ENCODE measurements at places on chromosomes 6 and 20.

GRCh38 chr20:32518593-32519380 is 66.3 kb downstream of the NOL4L start:
- 0 out of 2 replicates have a peak, but pooled peaks cover 2% of the 10 kb centered on the region for H3K27me3 ChIP-seq
- no peak overlapping the region for H3K4me3 ChIP-seq
- no peaks in the 10 kb centered on the region for H3K36me3 ChIP-seq
- DNase-seq: no peak

DNA sequence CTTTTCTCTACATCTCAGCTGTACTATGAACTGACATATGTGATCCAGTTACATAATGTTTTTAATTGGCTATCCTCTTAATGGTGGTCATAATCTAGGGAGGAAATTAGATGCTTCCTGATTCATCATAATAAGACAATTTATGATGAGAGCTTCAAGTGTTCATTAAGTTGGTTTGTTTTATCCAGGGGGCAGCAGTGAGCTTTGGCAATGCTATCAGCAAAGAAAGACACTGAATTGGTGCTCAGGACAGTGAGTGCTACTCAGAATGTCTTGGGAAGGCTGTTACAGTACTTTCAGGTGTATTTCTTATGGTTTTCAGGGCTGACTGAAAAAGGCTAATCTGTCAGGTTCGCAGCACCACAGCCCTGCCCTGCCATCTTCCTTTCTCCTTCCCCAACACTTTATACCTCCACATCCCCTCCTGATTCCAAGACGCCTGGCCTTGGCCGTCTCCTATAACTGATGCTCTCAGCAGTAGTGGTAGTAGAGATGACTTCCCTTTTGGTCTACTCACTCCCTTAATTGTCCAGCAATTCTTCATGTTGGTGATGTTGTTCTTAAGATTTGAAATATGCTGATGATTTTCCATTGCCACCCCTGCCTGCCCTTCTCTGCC is 67.0 kb upstream of the TNFAIP3 start:
- H3K27ac ChIP-seq: no peak overlapping the region
- H3K27me3 ChIP-seq: no peaks in the 10 kb centered on the region
- no peak overlapping the region for H3K4me3 ChIP-seq
- H3K36me3 ChIP-seq: no peaks in the 10 kb centered on the region
- DNase-seq: no peak

DNA sequence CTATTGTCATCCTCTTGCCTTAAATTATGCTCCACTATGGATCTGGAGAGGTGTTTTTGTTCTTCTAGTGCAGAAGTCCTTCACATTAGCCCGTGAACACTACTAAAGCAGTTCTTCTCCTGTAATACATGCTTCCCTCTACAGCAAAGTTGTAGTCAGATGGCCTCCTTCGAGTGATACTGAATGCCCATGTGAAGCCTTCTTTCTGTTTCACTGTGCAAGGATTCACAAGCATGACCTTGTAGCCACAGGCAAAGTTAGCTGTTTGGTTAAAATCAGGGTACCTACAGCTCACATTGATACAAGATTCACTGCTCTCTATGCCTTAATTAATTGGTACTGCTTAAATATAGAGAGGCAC is 47.6 kb downstream of the ARHGAP18 start:
- H3K4me1 ChIP-seq: no peaks in the 10 kb centered on the region
- H3K4me3 ChIP-seq: no peak overlapping the region
- DNase-seq: no peak
- no peaks in the 10 kb centered on the region for H3K36me3 ChIP-seq
- no peaks in the 10 kb centered on the region for H3K27me3 ChIP-seq
- H3K27ac ChIP-seq: no peak overlapping the region

GRCh38 chr6:66103954-66104353 is 396.9 kb upstream of the EYS start:
- H3K27ac ChIP-seq: no peak overlapping the region
- H3K36me3 ChIP-seq: no peaks in the 10 kb centered on the region
- H3K4me1 ChIP-seq: no peaks in the 10 kb centered on the region
- DNase-seq: no peak

- H3K4me3 ChIP-seq: peak overlapping the region; percentile 84
- no peaks in the 10 kb centered on the region for H3K36me3 ChIP-seq
Measured at GRCh38 chr20:18287546-18287914, 797 bp upstream of the ZNF133 start.

DNA sequence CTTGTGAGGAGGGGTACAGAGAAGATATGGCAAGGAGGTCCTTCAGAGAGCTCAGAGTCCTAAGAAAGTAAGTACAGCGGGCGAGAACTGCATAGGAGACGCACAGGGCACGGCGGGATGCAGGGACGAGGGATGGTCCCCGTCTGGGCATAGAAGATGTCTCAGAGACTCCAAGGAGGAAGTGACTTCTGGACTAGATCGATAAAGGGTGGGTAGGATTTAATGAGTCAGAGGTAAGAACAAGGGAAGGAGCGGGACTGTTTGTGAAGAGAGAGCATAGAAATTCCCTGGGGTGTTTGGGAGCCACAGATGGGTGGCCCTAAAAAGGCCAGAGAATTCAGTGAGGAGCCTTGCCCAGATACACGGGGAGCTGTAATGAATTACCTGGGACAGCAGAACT is 69.1 kb downstream of the FAM120B start:
- no peak overlapping the region for H3K4me3 ChIP-seq
- no peaks in the 10 kb centered on the region for H3K36me3 ChIP-seq
- no peak overlapping the region for H3K27ac ChIP-seq

- H3K27me3 ChIP-seq: no peaks in the 10 kb centered on the region
- DNase-seq: no peak
- H3K27ac ChIP-seq: no peak overlapping the region
Measured at GRCh38 chr6:54315656-54316055, 7.4 kb downstream of the TINAG start.

DNA sequence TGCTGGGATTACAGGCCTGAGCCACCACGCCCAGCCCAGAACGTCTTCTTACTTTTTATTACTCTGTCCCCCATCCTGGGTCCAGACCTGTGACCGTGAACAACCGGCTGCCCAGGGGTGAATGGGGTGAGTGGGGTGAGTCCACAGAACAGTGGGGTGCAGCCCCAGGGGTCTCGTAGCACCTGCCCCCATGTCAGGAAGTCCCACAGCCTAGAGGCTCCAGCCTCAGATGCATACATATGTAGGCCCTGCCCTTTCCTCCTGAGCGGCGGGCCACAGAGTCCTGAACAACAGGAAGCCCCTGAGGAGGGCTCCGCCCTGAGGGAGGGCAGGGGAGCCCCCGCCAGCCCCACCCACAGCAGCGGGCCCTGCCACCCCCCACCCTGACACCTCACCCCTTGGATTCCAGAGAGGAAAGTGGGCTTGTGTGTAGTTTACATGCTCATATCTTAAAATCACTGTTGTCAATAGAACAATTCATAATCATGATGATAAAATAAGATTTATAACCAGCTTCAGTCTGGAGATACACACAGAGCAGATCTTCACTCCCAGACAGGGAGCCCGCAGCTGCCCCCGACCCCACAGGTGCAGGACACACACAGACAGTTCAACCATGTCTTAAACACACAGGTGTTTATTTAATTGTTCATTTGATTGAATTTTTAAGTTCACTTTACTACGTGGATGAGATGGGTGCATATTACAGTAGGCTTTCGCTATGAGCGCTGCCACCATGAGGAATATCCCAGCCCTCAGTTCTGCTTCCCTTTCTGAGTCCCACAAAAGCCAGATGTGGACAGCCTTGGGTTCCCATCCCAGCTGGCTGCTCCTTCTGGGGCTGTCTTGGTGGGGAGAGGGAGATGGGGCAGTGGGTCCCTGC is 12.4 kb upstream of the GMEB2 start:
- peaks cover 16% of the 10 kb centered on the region for H3K4me1 ChIP-seq
- DNase-seq: no peak
- H3K27ac ChIP-seq: no peak overlapping the region
- H3K4me3 ChIP-seq: no peak overlapping the region
- H3K27me3 ChIP-seq: no peaks in the 10 kb centered on the region

GRCh38 chr6:105370351-105370750 is 32.5 kb downstream of the PREP start:
- peaks cover 21% of the 10 kb centered on the region for H3K36me3 ChIP-seq
- DNase-seq: no peak
- H3K27ac ChIP-seq: no peak overlapping the region
- H3K4me1 ChIP-seq: no peaks in the 10 kb centered on the region
- no peak overlapping the region for H3K4me3 ChIP-seq

DNA sequence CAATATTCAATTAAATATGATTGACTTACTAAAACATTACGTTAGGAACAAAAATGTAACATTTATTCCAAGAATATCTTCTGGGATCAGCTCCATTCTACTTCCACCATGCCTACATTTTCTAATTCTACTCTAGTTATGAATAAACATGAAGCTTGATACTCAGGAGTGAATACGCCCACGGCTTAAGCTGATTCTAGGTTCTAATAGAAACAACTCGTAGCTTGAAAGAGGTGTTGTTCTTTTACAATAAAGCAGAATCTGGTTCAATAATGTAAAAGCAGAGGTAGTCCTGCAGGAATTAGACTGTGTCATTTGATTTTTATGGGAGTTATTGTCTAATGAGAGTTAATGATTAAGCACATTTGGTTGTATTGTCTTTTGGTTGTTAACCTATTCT is 107.3 kb upstream of the OLIG3 start:
- no peak for DNase-seq
- no peak overlapping the region for H3K27ac ChIP-seq
- no peaks in the 10 kb centered on the region for H3K36me3 ChIP-seq
- H3K4me1 ChIP-seq: no peaks in the 10 kb centered on the region
- no peaks in the 10 kb centered on the region for H3K27me3 ChIP-seq

- H3K27me3 ChIP-seq: no peaks in the 10 kb centered on the region
- DNase-seq: no peak
- H3K4me1 ChIP-seq: no peaks in the 10 kb centered on the region
- no peaks in the 10 kb centered on the region for H3K36me3 ChIP-seq
- H3K27ac ChIP-seq: no peak overlapping the region
Measured at GRCh38 chr6:111406200-111406721, 76.8 kb downstream of the REV3L start.

DNA sequence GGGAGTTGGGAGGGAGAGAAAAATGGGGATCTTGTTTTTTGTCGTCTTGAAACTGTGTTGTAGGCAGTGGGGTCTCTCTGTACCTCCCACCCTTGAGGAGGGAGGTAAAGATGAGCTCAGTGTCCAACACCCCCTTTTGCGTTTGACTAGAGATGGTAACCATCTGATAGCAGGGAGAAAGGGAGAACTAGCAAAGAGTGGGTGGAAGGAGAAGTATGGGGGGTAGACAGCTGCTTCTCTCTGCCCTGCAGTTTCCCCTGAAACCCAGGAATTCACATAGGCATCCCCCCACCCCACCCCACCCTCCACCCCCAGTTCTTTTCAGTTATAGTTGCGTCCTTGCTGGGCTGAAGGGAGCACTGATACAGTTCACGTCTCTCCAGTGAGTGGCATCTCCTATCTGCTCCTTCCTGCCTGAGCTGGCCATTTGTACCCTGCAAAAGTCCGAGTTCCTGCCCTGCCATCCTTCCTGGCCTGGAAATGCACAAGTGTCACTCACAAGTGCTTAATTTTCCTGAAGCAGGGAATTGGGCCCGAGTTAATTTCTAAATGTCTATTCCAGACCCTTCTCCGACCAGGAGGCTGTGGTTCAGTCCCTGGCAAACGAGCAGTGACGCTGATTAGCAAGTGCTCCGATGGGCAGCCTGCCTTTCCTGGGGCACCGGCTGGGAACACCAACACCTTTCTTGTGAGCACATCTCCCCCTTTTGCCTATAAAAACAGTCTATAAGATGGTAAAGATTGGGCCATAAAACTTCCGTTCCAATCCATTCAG is 1.5 kb downstream of the SIRPA start:
- H3K36me3 ChIP-seq: no peaks in the 10 kb centered on the region
- H3K4me1 ChIP-seq: peaks cover 9% of the 10 kb centered on the region
- H3K27me3 ChIP-seq: peaks cover 28% of the 10 kb centered on the region
- no peak for DNase-seq
- H3K27ac ChIP-seq: no peak overlapping the region

DNA sequence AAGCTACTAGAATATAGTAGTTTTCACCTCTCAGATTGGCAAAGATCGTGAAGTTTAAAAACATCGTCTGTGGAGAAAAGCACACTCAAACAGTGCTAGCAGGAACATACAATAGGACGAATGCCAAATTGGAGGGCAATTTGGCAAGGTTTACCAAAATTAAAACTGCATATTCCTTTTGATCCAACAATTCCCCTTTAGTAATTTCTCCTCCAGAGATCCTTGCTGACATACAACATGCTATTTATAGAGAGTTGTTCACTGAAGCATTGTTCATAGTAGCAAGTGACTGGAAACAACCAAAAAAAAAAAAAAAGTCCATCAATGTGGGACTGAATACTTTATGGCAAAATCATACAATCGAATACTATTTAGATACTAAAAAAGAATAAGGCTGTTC is 202.2 kb downstream of the ATXN1 start:
- no peaks in the 10 kb centered on the region for H3K27me3 ChIP-seq
- H3K4me1 ChIP-seq: no peaks in the 10 kb centered on the region
- H3K36me3 ChIP-seq: no peaks in the 10 kb centered on the region
- no peak overlapping the region for H3K27ac ChIP-seq
- no peak overlapping the region for H3K4me3 ChIP-seq

- H3K27ac ChIP-seq: no peak overlapping the region
- H3K27me3 ChIP-seq: no peaks in the 10 kb centered on the region
- no peak overlapping the region for H3K4me3 ChIP-seq
- no peaks in the 10 kb centered on the region for H3K36me3 ChIP-seq
- no peak for DNase-seq
- no peaks in the 10 kb centered on the region for H3K4me1 ChIP-seq
Measured at GRCh38 chr20:54485631-54486030, 10.2 kb downstream of the DOK5 start.

- no peak overlapping the region for H3K4me3 ChIP-seq
- no peaks in the 10 kb centered on the region for H3K4me1 ChIP-seq
- no peaks in the 10 kb centered on the region for H3K27me3 ChIP-seq
- H3K36me3 ChIP-seq: no peaks in the 10 kb centered on the region
- H3K27ac ChIP-seq: no peak overlapping the region
Measured at GRCh38 chr6:13508711-13509705, 21.6 kb upstream of the GFOD1 start.

- H3K27ac ChIP-seq: no peak overlapping the region
- H3K36me3 ChIP-seq: no peaks in the 10 kb centered on the region
- no peaks in the 10 kb centered on the region for H3K27me3 ChIP-seq
- peaks cover 11% of the 10 kb centered on the region for H3K4me1 ChIP-seq
Measured at GRCh38 chr20:51393571-51393970, 148.9 kb downstream of the NFATC2 start.

DNA sequence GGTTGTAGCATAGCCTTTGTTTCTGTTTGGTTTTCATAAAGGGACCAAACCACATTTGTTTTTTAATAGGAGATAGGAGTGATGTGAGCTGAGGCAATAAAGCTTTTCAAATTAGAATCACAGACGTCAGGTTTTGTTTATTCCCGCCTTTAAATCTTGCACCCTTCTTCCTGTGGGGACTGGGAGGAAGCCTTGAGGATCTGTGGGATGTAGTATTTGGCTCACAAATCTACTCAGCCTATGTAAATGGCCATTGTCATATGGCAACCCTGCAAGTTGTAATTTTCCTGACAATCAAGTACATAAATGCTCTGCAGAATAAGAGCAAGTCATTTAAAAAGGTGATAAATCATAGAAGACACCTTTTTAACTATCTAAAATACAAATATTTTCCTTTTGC is 110.4 kb downstream of the ADGRG6 start:
- H3K27ac ChIP-seq: no peak overlapping the region
- DNase-seq: no peak
- no peak overlapping the region for H3K4me3 ChIP-seq
- no peaks in the 10 kb centered on the region for H3K27me3 ChIP-seq
- no peaks in the 10 kb centered on the region for H3K36me3 ChIP-seq

- H3K27me3 ChIP-seq: no peaks in the 10 kb centered on the region
- no peak for DNase-seq
- no peak overlapping the region for H3K4me3 ChIP-seq
Measured at GRCh38 chr20:51468636-51469035, 73.9 kb downstream of the NFATC2 start.

- no peak overlapping the region for H3K27ac ChIP-seq
- no peaks in the 10 kb centered on the region for H3K4me1 ChIP-seq
- no peaks in the 10 kb centered on the region for H3K27me3 ChIP-seq
- H3K4me3 ChIP-seq: no peak overlapping the region
- DNase-seq: no peak
Measured at GRCh38 chr20:33540427-33540826, 50.5 kb downstream of the CBFA2T2 start.
